Fibroblast of skin of right quadriceps (primary cell): ENCODE measurements at places on chromosomes 12 and 14.

DNA sequence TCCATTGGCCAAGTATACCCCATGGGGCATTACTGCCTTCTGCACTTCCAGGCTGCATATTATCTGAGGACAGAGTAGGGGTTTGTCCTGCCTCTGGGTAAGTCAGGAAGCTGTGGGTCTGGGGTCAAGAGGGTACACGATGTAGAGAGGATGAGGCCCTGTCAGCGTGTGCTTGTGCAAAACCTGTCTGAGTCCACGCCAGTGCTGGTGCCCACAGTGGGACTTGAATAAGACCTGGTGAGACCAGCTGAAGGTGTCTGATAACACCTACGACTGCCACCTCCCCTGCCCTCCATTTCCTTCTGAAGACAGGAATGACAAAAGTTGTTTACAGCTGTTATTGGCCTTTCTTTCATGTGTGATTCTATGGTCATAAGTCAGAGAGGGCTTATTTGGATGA lies 22.1 kb upstream of the NID2 start:
- DNase-seq = no peak

DNA sequence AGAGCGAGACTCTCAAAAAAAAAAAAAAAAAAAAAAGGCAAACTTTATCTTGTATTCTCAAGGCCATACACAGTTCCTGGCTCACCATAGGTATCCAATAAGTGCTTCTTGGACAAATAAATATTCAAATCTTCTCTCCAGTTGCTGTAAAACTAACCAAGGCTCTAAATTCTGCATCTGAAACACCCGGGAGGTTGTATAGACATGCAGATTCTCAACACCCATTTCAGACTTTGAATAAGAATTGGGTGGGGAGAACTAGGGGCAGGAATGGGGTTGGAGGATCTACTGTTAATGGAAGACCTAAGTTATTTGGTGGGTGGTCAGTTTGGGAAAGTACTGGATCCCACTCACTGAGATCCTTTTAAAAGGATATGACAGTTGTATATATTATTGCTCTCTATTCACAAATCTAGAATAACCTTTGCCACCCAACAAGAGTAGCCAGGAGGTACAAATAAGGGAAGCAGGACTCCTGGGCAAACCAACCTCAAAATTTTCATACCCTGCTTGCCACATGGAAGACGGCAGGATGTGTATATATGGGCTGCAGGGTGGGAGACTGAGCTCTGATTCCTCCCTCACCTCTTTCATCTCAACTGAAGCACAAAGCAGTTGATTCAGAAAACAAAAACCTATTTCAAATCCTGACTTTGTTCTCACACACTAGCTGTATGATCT lies 879 bp downstream of the GDF3 start:
- no peak for DNase-seq

DNA sequence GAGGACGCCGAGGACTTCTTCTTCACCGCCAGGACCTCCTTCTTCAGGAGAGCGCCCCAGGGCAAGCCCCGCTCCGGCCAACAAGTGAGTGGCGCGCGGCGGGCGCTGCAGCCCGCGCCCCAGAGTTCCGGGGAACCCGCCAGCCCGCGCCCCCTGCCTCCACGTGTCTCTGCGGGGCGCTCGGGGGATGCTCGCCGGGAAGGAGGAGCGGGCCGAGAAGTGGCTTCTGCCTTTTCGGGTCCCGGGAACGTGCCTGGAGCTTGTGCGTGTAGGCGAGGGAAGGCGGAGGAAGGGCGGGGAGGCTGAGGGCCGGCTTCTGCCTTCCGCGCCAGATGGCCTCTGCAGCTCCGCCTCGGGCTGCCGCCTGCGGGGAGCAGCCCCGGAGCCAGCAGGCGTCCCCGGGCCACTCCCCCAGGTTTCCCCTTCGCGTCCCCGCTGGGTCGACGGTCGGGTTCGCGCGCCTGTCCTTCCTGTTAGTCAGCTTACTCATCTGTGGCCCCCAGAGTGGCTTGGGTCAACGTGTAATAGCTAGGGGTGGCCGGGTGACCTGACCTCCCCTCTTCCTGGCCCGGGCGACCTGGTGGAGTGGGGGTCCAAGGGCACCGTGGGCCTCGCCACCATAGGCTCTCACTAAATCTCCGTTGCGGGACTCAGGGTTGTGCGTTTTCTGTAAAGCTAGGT lies 505 bp downstream of the RASSF3 start:
- DNase-seq = peak; percentile 48

DNA sequence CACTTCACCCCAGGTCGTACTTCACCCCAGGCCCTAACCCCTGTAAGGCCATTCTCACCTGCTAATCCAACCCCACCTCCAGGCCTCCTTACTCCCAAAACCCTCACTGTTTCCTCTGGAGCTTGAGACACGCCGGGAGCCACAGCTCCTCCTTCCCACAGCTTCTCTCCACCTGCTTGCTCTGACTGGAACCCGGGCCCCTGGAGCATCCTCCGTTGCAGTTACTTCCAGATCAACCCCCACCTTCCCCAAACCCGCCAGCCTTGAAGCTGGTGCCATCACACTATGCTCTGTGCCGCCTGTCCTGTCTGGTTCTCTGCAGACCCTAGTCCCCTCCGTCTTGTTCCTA lies 34.6 kb upstream of the PPP2R5C start:
- no peak for DNase-seq

- peak; percentile 86 for DNase-seq
Measured at GRCh38 chr14:38098074-38098836, 109.4 kb upstream of the SSTR1 start.

DNA sequence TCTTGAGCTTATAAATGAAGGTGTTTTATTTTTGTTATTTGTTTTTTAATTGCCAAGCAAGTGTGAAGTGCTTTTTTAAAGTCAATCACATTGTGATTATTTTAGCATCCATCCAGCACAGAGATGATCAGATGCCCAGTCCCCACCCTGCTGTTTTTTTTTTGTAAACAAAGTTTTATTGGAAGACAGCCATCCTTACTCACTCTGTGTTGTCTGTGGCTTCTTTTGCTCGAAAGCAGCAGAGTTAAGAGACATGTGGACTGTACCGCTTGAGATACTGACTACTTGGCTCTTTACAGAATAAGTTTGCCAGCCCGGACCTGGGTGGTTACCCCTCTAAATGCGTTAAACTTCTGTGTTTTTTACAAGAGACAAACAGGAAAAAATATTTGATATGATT lies 30.9 kb upstream of the AMN start:
- DNase-seq = peak; percentile 42

DNA sequence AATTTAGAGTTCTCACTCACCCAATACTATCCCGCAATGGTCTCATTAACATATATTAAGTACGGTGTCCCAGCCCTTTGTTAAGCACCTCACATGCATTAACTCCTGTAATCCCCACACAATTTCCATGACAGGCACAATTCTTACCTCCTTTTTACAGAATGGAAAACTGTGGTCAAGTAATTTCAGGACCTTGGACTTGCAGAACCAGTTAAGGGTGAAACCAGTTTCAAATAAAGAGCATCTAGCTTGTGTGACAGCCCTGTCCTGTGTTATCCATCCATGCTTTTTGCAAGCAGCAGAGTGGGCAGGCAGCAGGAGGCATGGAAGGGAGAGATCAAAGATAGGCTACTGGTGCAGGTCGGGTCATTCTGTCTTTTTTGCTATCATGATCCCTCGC lies 470.8 kb downstream of the NELL2 start:
- DNase-seq = no peak

GRCh38 chr14:39055786-39056474 lies 47.1 kb downstream of the SEC23A start:
- peak; percentile 2 for DNase-seq

DNA sequence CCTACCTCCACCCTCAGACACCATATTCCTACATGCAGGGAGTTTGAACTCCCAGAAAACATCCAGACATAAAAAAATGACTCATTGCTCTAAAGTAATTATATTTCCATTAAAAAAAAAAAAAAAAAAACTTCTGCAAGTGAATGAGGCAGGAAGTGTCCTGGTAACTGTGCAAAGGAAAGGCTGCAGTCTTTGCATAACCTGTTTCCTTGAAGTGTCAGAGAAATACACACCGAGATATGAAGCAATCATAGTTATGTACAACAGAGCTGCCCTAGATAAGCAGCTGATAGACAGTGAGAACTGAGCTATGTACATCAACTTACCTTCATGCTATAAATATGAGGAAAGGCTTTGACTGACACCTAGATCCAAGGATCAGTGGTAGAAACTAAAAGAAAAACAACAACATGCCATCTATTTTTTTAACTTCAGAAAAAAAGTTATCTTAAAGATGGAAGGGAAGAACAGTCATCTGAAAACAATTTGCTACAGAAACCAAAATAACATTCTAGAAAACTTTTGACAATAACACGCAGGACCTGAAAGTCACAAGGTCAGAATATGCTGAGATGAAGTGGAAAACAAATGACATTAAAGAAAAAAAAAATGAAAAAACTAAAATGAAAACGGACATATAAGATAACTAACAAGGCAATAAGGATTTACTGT lies 263.2 kb downstream of the SEC23A start:
- peak; percentile 30 for DNase-seq

DNA sequence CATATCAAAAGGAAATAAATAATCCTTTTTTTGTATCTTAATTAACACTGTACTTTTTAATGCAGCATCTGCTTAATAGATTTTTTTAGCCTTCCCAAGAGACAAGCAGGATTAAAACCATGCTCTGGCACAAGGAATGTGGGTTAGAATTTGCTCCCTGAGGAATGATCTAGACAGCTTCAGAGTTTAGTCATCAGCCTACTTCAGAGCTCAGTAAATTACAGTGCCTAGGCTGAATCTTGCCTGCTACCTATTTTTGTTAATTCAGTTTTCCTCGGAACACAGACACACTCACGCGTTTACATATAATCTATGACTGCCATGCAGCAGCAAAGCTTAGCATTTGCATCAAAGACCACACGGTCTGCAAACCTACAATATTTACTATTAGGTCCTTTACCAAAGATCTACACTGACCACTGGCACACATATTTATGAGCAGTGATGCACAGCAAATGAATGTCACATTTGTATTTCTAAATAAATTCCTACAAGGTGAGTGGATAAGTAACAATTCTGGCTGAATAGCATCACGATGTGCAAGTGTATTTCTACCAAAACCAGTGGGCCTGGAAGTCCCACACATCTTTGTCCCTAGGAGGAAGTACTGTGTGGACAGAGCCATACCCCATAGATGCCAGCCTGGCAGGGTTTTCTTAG lies 309.8 kb upstream of the TMEM132C start:
- DNase-seq = peak; percentile 82

- peak; percentile 18 for DNase-seq
Measured at GRCh38 chr14:77344377-77344996, 23.7 kb downstream of the GSTZ1 start.

DNA sequence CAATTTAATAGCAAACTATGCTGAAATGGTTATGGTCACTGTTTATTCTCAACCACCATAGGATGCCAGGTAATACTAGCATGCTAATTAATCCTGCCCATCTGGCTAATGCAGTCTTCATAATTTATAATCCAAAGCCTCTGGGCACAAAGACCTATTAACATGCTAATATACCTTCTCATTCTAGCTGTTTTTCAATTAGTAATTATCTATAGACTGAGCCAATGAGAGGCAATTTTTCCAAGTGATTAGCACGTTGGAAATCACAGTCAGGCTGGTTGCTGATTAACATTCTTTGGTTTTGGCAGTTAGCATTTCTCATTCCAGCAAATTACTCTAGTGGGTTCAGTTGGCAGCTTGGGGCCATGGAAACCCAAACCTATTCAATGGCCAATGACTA lies 357.2 kb downstream of the SEC23A start:
- DNase-seq = no peak

DNA sequence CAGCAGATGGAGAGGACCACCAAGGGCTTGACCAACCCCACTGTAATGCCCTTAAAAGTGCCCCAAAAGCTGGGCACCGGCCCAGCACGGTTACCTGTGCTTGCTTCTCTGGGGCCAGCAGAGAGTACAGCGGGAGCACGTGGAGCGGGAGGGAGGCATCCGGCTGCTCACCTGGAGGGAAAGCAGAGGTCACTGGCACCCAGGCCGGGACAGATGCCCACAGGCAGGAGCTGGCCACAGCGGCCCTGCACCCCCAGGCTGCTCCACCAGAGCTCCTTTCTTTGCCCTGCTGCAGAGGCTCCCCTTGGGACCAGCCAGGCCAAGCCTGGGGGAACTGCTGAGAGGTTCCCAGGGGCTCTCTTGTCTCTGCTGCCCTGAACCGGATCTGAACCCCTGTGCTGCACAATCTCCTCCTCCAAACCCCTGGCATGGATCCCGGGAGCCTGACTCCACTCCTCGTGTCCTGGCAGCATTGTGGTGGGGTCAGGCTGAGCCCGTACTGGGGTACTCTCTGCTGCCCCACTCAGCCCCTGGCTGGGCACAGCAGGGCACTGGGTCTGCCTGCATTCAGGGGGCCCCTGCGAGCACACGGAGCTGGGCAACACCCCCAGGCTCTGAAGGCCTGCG lies 24.0 kb downstream of the DHX37 start:
- DNase-seq = no peak

DNA sequence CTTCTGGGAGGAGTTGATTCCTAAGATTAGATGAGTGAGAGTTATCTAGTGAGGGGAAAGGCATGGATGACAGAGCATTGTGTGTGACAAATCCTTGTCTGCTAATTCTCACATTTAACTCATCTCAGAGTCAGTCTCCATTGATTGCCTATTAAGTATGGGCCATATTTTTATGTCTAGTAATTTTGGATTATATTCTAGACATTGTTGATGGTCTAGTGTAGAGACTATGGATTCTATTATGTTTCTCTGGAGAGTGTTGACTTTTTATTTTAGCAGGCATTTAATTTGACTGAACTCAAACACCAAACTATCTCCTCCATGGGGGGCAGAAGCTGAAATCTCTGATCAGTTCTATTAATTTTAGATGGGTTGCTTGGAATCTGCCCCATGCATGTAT lies 114.4 kb downstream of the CACNA1C start:
- DNase-seq = no peak
